ENCODE measurements at places on chromosomes 11 and 22.

GRCh38 chr11:44693654-44694119 lies 33.1 kb upstream of the TSPAN18 start:
- DNase-seq, result no peak

DNA sequence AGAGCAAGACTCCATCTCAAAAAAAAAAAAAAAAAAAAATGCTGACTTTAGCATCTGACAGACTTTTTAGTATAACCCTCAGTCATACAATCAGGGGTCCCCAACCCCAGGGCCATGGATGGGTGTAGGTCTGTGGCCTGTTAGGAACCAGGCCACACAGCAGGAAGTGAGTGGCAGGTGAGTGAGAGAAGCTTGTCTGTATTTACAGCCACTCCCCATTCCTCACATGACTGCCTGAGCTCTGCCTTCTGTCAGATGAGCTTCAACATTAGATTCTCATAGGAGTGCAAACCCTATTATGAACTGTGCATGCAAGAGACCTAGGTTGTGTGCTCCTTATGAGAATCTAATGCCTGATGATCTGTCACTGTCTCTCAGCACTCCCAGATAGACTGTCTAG lies 3.3 kb downstream of the FAM227A start:
- DNase-seq, result no peak

DNA sequence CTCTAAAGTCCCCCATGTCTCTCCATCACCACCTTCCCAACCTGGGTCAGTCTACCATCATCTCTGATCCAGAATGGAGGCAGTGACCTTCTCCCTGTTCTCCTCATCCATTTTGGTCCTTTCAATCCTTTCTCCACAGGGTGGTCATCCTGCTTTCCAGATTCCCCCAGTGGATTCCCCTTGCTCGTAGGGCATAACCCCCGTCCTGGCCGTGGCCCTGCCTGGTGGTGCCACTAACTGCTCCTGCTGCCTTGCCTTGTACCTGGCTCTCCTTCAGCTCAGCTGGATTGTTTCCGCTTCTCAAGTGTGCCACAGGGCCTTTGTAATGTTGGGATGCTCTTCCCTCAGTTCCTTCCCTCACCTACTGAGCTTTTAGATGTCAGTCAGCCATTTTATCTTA lies 81.6 kb downstream of the MYO7A start:
- DNase-seq, result no peak

DNA sequence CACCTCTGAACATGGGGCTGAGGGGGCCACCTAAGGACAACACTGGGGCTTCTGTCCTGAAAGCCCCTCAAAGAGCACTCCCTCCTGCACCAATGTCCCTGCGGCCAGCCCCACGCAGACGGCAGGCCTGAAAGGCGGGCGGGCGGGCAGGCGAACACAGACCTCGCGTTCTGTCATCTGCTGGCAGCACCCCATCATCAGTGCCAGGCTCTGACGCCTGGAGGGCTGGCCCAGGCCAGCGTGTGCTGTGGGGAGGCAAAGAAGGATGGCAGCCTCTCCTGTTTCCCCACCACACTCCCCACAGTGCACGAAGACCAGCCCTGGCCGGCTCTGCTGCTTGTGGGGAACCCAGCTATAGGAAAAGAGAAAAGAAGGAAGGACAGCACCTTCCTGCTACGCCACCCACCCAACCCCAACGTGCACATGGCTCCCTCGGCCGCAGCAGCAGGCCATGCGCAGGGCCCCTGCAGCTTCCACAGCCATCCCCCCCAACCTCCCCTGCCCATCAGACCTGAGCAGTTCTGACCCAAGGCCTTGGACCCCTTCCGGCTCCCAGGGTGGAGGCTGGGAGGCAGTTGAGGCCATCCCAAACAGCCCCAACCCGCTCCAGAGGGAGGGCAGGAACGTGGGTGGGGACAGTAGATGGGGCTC lies 3.5 kb downstream of the SBF1 start:
- DNase-seq, result no peak

DNA sequence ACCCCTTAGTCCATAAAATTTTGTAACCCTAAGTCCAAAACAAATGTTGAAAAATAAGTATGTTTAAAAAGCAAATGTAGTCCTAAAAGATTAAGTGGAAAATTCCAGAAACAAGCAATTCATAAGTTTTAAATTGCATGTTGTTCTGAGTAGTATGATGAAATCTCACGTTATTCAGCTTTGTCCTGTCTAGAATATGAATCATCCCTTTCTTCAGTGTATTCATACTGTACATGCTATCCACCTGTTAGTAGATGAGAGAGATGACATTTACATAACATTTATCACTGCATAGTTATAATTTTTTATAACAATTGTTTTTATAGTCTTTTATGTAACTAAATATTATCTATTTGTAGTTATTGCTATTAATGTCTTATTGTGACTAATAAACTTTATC lies 622.3 kb upstream of the CHORDC1 start:
- no peak for DNase-seq

- DNase-seq, result no peak
Measured at GRCh38 chr11:18330921-18331320, 8.6 kb downstream of the GTF2H1 start.

DNA sequence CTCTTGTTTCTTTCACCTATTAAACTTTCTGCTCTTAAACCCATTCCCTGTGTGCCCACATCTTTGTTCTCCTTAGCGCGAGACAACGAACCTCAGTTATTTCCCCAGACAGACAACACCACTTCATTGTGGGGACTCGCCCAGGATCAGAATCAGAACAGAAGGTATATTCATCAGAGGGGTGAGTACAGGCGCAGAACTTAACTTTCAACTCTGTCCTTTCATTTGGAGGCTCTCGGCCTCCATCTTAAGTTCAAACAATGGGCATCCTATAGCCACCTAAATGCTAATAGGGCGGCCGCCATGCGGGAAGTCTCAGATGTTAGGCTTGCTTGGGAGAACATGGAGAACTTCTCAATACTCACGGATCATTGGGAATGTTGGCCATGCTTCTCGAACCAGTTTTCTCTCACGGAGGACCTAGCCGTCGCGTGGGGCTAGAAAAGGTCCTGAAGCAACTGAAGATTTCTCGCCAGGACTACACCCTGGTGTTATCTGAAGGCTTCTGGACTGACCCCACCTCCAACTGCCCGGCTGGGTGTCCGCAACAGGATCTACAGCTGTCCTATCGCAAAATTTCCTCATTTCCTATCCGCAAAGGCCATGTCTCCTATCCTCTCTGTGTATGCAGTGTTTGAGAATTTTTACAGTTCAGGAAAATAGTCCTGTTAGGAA lies 13.4 kb upstream of the HYLS1 start:
- no peak for DNase-seq

- DNase-seq, result no peak
Measured at GRCh38 chr11:118845369-118845768, 38.3 kb upstream of the CXCR5 start.

DNA sequence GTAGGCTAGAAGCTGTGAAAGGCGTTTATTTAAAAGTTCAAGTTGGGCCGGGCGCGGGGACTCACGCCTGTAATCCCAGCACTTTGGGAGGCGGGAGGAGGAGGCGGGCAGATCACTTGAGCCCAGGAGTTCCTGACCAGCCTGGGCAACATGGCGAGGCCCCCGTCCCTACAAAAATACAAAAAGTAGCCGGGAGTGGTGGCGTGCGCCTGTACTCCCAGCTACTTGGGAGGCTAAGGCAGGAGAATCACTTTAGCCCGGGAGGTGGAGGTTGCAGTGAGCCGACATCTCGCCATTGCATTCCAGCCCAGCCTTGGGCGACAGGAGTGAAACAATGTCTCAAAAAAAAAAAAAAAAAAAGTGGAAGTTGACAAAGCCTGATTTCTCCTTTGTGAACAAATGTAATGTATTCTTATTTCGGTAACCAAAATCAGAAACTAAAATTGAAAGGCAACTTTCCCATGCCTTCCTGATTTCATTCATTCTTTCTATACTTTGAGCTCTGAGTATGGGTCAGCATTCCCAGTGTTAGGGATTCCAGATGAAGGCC lies 825 bp downstream of the PTPMT1 start:
- DNase-seq, result no peak

GRCh38 chr11:134514354-134514951 lies 102.4 kb upstream of the B3GAT1 start:
- DNase-seq, result no peak

- DNase-seq, result no peak
Measured at GRCh38 chr22:49585461-49586243, 242.0 kb downstream of the BRD1 start.

GRCh38 chr11:13000721-13001120 lies 8.4 kb upstream of the RASSF10 start:
- no peak for DNase-seq

DNA sequence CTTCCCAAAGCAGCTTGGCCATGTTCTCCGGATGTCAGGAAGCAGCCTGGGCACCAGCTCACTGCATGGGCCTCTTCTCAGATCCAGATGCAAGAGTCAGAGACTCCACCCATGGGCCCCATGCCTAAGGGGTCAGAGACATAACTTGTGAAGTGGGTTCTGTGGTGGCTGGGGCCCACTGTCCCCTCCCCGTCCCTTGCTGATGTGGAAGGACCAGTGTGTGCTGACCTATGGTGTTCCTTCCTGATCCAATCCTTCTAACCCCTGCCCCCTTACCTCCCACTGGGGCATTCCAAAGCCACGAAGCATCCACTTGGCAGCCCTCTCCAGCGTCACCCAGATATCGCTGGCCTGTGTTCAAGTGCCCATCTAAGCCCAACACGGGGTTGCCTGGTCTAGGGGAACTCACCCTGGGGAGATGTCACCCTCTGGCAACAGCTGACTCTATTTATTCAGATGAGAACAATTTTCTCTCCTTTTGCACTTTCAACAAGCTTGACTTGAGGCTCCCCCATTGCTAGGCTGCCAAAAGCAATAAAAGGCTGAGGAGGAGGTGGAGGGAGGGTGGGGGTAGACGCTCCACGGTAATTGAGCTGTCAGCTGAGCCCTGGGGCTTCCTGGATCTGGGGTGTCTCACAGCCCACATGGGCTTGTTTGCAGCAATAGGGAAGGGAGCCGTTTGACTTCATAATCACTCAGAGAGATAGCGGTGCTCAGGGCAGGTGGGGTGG lies 158.5 kb downstream of the ADAMTS15 start:
- DNase-seq, result no peak

DNA sequence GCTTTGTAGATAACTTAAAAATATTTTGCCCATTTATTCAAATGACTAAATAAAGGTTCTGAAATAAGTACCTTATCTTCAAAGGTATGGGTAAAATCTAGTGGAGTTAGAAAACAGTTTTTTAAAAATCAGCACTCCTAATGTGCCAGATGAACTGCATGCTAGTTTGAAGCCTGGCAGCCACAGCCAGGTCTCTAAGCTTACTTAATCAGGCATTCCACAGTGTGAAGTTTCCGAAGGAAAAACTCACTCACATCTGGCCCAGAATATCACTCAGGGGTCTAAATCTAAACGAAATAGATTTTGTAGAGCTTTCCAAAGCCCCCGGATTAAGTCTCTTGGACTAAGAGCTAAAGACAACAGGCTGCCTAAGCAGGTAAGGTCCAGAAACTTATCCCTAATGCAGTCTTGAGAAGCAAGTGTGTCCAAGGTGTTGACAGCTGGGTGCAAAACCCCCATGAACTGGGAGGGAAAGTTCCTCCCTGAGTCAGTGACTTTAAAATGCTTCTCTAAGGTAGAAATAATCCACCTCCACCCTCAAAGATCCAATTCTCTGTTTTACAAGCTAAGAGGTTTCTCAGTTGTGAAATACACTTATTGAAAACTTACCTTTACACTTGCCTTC lies 157.6 kb downstream of the FCHSD2 start:
- DNase-seq, result no peak

DNA sequence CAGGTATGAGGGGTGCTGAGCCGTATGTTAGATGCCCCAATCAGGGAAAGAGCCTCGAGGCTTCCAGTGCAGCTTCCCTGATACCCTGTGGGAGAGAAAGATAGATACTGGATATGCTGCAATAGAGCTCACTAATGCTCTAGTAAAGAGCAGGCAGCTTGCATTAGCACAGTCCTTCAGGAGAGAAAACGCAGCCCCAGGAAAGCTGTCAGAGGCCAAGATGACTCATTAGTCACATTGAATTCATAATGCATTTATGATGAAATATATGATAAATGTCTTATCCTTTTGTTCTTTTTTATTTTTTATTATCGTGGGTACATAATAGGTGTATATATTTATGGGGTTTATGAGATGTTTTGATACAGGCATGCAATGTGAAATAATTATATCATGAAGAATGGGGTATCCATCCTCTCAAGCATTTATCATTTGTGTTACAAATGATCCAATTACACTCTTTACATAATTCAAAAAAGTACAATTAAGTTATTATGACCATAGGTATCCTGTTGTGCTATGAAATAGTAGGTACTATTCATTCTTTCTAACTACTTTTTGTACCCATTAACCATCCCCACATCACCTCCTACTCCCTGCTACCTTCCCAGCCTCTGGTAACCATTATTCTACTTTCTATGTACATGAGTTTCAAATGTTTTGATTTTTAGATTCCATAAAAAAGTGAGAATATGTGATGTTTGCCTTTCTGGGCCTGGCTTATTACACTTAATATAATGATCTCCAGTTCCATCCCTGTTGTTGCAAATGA lies 94.5 kb upstream of the TOP3B start:
- no peak for DNase-seq

GRCh38 chr22:35258191-35258988 lies 1.1 kb downstream of the HMGXB4 start:
- no peak for DNase-seq

DNA sequence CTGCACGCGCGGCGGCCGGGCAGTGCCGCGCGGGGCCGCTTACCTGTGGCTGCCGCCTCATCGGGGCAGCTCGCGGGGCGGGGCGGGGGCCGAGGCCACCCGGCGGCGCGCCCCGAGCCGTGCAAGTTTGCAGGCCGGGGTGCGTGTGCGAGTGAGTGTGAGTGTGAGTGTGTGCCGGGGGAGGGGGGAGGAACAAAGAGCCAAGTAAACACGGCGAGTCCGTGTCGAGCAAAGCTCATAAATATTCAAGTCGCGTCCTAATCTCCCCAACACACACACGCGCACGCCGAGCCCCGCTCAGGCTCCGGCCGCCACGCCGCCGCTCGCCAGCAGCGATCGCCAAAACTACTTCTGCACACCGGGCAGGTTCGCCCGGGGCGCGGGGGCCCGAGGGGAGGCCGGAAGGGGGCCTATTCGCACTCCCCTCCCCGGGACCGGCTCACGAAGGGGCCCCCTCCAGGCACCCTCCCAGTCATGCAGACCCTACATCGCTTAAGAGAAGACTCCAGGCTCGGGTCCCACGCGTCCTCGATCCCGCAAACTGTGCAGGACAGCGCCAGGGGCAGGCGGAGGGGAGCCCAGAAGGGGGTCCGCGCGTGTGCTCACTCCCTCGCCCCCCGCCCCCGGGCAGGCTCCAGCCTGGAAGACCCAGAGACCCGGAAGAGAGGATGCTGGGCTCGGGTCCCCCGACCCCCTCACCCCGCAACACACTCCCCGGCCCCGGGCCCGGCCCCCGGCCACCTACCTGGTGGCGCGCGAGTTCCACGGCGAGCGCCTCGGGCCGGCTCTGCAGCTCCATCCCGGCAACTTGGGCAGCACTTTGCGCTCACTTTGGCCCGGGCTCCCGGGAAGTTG lies 827 bp downstream of the PHF21B start:
- no peak for DNase-seq

Measured in SW 1271 (cell line).